ENCODE measurements at places on chromosomes 3 and 15.

DNA sequence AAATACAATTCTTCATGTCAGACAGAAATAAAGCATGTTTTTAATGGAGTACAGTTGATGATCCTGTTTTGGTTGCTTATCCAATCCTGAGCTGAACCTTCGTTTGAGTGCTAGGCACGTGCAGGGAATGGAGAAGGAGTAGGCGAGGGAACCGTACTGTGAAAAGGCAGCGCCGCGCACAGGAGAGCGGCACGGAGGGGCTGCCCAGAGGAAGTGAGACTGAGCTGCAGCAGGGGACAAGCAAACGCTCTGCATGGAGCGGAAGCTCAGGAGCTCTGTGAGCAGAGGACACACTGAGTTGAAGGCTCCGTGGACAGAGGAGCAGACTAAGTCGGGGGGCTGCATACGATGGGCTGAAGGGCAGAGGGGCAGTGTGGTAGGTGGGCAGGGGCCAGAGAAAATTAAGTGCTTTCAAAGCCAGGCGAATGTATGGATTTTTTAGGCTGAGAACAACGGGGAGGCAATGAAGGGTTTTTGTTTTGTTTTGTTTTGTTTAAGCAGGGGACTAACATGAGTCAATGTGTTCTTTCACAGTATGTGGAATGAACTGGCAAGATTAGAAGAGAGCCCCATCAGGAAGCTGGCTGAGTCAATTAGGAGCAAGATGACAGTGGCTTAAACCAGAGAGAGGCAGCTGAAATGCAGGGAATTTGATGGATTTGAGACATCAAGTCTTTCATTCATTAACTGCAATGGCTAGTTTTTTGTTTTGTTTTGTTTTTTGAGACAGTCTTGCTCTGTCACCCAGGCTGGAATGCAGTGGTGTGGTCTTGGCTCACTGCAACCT is 23.8 kb upstream of the TM2D3 start:
- no peak for DNase-seq

GRCh38 chr15:34161329-34161963 is 48.5 kb downstream of the KATNBL1 start:
- DNase-seq: no peak

DNA sequence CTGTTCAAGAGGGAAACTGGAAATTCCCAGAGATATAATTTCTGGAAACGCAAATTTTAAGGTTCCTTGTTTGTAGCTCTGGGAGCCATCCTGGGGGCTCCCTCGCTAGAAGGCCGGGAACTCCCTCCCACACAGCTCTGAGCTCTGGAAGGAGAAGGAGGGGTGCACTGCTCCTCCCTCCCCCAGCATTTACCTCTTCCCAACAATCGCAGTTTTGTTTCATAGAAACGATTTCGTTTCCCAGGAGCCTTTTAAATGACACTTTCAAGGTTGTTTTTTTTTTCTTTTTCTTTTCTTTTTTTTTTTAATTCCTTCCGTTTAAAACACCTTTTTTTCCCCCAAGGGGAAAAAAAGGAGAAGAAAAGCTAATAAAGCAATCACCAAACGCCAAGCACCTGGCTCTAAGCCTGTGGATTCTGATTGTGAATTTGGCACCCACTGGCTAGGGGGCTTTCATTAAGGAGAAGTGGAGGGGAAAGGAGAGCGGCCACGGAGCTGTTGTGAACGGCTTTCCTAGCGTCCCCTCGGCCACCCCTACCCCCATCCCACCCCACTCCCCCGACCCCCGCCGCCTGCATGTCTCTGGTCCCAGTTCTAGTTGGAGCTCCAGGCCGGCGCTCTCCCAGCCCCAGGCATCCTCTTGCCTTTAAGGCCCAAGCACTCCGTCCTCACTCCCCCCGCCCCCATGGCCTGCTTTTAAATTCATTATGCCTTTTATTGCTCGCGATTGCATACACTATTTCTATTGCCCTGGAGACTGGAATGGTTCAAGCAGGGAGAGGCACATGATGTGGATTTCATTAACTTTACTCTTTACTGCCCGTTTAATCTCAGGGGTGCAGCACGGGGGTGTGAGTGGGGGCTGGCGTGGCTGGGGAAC is 13.6 kb upstream of the CCDC33 start:
- no peak for DNase-seq

DNA sequence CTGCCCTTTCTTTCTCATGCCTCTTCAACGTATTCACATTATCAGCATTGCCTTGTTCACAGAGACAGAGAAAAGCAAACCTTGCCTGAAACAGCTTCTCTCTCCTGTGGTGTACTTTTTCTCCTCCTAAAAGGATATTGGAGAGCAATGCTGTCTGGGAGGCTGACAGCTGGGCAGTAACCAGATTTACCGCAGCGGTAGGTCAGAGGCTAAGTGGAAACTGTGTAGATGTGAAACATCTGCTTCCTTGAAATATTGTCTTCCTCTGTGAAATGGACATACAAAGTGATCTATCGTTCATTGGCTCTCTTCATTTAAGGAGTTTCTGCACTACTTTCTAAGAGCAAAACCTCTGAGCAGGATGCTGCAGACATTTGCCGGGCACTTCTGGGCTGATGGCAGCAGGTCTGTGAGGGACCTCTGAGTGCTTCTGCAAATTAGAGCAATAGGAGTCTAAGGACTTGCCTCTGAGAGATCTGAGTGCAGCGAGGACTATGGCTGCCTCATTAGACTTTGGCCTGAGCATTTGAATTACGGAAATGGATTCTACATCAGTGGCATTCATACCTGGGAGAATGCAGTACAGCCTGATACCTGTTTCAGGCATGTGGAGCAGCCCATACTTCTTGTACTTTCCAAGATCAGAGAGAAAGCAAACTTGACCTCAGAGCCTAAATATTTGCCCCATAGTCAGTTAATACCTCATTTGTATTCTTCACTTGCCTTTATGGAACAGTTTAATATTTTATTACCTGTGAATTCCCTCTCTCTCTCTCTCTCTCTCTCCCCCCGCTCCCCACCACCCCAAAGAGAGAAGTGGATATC is 260.5 kb upstream of the TPRG1 start:
- DNase-seq: no peak

DNA sequence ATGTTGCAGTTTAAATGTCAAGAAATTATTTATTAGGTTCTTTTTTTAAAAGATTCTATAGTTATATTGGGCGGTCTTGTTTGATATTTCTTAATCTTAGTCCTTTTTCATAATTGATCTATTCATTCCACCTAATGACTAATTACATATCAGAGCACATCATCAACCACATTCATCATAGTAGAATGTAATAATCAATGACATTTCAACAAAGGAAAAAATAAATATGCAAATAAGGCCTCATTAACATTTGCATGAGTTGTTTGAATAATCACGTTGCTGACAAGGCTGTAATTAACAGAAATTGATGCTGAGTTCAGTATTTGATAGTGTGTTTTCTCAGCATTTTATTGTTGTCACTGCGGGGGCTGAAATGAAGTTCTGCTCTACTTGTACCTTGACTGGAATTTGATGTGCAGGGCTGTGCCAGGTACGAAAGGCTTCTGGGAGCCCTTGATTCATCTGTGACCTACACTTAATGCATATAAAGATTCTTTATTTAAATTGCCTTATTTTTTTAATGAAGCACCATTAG is 215.7 kb downstream of the TCF12 start:
- DNase-seq: no peak

DNA sequence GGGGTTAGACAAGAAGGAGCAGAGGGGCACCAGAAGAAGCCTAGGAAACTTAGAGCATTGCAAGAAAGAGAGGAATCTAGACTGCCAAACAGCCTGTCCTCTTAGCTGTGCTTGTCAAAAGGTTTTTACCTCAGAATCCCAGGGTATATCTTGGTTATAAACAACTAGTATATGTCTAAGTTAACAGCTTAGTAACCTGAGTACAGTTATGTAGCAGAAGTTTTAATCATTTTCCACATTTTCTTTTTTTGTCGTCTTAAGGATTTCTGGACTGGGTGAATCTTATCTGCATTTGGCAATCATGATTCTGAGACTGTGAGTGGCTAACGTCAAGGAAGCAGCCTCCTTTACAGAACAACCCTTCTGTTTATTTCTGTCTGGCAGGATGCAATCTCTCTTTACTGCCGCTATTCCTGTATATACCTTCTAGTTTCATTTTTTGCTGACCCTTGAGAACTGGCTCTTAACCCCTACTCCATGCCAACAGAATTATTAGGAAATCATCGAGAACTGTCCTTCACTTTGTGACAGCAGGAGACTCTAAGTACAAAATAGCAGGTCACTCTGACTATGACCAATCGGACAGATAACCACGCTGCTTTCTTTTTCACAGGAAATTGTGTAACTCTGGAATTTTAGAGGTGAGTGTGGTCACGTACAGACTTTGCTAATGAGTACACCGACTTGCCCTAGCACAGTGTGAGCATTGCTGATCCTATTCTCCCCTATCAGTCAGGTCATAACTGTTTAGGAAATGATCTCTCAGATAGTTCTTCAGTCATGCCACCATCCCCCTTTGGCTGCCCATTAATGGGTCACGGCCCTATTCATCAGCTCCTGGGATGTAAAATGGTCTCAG is 3.3 kb upstream of the CP start:
- DNase-seq: no peak

DNA sequence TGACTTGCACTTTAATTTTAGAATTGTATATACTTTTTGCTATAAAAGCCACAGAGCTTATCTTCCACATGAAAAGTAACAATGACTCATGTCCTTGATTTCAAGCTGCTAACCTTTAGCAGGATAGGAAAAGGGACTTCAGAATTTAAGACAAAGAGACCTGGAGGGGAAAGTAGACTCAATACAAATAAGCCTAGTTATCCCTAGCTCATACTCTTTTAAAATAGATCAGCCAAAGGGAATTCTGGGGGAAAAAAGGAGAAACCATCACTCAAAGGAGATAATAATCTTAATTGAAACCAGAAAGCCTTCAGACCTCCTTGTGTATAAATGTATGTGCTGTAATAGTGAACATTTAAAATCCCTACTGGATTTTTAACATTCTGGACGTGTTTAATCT is 930.3 kb downstream of the NTRK3 start:
- DNase-seq: no peak

DNA sequence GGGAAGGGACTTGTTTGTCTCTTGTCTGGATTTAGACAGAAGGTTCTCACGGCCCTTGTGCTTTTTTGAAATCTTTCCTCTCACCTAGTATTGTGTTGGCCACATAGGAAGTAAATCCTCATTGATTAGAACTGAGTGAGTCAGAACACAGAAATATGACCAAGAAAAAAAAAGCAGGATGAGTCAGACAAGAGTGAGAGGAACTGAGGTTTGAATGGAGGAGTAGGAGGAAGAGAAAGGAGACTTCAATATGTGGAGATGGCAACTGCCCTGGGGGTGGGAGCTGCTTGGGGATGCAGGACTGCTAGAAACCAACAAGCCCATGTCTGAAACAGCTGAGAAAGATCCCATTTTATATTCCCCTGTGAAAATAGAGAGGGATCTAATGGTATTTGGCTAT is 194.1 kb upstream of the ZBTB20 start:
- no peak for DNase-seq

- DNase-seq: no peak
Observed at GRCh38 chr3:127743351-127744252, 70.8 kb downstream of the ABTB1 start.

- no peak for DNase-seq
Observed at GRCh38 chr3:45084361-45084760, 58.3 kb downstream of the CLEC3B start.

- DNase-seq: no peak
Observed at GRCh38 chr3:133442518-133442917, 42.7 kb downstream of the BFSP2 start.

DNA sequence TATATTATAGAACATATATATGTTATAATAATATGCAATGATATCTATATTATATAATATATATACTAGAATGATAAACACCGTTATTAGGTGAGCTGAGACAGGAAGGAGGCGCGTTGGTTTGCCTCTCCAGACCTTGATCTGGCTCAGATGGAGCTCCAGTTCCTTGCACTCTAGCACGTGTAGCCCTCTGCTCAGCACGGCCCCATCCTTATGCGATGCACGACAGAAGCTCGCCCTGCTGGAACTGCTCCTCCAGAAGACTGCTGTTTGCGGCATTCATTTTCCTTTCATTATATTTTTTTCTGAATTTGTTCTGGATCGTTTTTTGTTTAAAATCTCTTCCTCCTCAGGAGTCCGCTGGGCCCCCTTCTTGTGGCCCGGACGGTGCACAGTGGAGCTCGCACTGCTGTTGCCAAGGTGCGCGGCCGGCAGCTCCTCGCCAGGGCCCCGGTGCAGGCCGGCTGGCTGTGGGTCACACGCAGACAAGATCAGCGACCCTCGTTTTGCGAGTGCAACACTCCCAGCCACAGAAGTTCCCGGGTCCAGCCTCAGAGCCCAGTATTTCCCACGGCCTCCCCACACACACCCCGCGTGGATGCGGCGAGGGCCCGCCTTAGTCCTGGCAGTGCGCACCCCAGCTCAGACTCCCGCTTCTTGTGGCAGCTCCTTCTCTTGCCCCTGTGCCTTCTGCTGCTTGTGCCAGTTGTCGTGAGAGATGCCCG is 112.2 kb downstream of the CHL1 start:
- DNase-seq: no peak

DNA sequence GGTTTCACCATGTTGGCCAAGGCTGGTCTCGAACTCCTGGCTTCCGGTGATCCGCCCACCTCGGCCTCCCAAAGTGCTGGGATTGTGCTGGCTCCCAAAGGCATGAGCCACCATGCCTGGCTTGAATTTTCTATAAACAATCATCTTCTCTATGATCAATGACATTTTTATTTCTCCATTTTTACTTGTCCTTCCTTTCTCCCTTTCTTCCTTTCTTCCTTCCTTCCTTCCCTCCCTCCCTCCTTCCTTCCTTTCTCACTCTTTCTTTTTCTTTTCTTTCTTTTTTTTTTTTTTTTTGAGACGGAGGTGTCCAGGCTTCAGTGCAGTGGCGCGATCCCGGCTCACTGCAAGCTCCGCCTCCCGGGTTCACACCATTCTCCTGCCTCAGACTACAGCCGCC is 8.6 kb upstream of the KPNA1 start:
- DNase-seq: no peak

- DNase-seq: no peak
Observed at GRCh38 chr3:14441240-14441919, 39.0 kb downstream of the SLC6A6 start.

DNA sequence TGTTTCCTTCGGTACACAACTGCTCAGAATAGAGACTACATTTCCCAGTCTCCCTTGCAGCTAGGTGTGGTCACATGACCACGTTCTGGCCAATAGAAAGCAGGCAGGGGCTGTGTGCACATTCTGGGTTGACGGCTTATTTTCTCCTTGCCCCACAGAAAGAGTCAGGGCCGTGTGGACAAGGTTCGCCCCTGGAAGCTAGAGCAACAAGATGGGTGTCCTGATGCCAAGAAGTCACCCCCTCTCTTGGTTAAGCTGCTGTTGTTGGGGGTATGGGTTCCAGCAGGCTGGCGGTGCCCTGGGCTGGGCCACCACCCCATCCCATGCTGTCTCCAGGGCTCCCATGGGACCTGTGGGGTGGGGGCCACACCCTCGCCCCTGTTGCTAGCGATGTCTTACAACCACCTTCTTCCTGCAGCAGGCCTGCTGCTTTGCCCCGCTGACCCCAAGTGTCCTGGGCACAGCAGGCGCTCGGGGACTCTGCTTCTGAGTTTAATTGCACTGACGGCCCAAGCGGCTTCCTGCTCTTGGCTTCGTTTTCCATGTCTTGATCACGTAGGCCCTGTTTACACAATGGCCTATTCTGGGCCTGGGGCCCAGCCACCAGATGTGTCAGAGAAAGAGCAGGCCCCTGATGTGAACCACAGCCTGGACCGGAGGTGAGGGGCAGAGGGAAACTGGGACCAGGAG is 24.9 kb downstream of the ABTB1 start:
- DNase-seq: no peak

- no peak for DNase-seq
Observed at GRCh38 chr15:91068436-91068835, 31.6 kb upstream of the SV2B start.

- DNase-seq: no peak
Observed at GRCh38 chr3:120496278-120497002, 45.6 kb upstream of the FSTL1 start.

GRCh38 chr3:57389271-57389670 is 96.8 kb upstream of the ASB14 start:
- no peak for DNase-seq
